Pons (tissue), 1 donor: ENCODE measurements at places on chromosomes 11 and 22.

- DNase-seq, result no peak
These were observed 25.0 kb upstream of the KCNQ1OT1 start for GRCh38 chr11:2724653-2725367.

DNA sequence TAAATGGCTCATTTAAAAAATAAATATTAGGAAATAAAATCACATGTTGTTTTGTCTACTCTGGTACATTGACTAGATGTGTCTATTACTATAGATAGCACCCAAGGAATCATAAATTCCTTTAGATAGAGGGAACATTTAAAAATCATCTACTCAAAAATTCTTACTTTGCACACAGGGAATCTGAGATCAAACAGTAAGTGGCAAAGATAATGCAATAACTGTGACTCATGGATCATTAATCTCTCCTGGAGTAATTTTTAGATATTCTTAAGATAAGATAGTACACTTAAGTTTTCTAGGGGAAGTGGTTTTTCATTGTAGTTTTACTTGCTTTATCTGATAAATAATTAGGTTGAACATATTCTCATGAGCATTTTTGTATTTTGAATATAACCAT lies 468.9 kb downstream of the LUZP2 start:
- DNase-seq, result no peak

DNA sequence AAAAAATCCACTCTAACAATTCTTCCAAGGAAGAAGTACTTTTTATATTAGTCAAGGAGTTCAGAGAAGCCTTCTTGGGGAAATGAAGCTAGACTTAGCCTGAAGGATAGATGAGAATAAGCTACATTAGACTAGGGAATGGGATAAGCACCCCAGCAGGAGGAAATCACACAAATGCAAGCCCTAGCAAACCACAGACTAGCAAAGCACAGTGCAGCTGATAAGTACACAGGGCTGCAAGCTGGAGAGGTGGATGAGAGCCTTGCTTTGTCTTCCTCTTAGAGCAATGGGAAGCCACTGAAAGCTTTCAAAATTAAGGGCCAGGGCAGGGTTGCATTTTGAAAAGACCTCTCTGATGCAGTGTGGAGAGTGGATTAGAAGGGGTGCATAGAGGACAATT lies 946.2 kb downstream of the LRRC4C start:
- no peak for DNase-seq

DNA sequence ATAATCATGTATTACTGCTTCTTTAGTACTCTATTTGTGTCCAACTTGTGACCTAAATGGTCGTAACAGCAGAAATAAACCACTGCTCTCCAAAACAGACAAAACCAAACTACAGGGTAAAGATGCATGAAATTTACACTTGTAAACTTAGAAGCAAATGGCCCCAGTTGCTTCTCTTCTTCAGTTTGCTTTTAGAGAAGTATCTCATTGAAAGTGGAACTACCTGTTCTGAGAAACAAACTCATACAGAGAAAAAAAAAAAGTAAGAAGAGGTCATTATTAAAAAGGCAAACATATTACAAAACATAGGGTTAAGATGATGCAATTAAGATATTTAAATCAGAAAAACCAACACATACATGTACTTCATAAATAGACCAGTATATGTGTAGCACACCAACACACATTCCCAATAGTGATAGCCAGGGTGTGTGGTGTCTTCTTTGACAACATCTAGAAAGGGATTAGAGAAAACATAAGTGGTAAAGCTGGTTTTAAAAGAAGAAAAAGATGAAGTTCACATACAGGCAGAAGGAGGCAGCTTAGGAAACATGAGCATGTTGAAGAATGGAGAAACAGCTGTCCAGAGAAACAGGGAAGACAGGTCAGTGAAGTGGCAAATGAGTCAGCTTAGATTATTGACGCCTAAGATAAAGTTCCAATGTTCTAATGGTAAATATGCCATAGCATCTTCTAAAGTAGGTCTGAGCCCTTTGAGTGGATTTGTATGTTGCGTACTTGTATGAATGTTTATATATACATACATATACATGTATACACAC lies 844.7 kb upstream of the CCDC90B start:
- no peak for DNase-seq

- DNase-seq, result no peak
These were observed 23.0 kb upstream of the ZC3H12C start for GRCh38 chr11:110070176-110070575.

- no peak for DNase-seq
These were observed 11.3 kb upstream of the TRIM44 start for GRCh38 chr11:35651263-35651662.

DNA sequence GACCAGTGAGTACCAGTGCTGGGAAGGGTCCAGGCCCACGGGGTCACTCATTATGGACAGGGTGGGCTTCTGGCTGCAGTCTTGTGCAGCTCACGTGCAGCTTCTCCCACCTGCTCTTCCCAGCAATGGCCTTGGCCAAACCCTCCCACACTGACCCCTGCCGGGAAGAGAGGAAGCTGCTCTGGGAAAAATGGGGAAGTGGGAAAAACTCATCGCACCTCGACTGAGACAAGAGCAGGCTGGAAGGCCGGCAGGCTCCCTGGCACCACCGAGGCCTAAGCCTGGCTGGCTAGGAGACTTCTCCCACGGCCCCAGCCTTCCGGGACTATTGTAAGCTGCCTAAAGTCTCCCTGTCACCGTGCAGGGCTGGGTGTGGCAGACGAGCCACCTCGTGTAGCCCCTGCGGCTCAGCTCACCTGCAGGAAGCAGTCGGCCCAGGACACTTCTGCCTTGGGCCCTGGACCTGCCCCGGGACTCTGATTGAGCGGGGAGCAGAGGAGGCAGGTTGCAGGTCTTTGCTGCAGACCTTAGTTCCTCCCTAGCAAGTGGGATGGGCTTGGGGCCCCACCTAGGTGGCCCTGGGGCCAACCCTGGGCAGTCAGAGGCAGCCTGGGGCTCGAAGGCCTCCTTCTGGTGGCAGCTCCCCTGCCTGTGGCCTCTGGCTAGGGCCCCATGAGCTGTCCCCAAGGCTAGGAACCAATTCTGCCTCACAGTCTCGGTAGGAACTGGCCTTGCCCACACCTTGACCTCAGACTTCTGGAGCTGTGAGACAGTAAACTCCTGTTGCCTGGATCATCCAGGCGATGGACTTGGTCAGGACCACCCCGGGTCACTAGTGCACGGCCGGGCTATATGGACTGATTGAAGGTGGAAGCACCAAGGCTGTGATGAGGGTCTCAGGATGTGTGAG lies 23.1 kb downstream of the MRGPRG start:
- no peak for DNase-seq

DNA sequence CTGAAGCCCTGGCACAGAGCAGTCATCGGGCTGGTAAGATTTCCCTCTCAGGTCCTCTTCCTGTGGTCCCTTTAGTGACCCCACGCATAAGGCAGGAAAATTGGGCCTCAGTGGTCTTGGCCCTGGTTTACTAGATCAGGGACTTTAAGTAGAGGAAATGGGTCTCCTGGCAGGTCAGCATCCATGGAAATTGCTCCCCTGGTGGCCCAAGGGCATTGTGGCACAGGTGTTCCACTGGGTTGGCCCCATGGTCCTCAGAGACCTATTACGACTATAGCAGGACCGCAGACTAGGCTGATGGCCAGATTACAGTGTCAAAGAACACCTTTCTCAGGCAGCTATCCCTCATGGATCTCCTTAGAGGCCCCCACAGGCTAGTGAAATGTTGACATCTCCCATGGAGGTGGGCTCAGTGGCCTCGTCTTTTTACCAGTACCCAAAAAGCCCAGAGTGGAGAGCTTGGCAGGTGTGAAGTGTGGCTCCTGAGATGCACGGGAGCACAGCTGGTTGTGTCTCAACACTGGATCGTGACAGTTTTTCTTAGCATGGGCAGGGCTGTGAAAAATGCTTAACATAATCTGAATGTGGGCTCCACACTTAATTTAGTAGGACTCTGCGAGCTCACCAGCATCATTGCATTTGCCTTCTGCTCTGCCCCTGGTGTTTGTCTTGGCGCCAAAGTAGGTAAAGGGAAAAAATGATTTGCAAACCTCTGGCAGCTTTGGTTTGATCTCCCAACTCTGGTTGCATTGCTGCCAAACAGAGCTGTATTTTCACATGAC lies 74.2 kb downstream of the ZBTB16 start:
- DNase-seq, result no peak

DNA sequence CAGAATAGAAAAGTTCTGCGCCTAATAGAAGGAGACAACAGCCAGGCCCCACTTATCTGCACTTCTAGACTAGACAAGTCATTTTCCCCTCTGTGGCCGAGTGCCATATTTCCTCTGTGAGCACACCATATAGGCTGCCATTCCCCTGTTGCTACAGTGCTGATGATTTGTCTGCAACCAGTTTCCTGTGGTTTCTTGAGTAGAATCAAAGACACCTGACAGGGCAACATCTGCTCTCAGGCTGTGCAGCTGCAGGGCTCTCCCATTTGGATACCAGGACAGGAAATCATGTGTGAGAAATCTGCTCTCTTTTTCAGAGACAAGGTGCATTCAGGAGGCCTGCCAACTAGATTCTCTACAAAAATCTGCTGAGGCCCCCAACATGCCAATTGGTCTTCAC lies 879.3 kb downstream of the DLG2 start:
- peak; percentile 1 for DNase-seq

DNA sequence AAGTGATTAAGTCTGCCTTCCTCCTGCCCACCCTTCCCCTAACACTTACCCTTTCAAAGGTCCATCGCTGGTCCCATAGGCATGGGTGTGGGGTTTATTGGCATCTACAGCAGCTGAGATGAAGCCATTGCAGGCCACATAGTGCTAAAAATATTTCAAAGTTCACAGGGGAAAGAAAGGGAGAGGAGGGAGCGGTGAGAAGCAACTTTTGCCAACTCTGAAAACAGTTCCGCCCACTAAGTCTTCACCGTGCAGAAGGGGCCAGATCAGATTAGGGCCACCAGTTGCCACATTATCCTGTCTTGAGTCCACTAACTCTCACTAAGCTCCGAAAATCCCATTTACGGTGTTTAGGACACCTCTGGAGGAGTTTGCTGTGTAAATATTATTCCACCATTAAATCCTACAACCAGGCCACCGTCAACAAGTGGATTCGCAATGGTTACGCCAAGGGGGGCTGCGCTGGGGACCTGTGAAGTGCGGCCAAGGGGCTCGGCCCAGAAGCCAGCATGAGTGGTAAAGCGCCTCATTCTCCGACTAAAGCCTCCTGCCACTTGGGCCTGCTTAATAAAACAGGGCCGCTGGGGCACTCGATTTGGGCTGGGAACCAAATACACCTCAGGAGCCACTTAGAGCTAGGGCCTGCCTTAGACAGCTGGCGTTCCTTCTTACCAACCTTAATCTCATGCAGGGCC lies 534.9 kb downstream of the MIAT start:
- DNase-seq, result no peak

- no peak for DNase-seq
These were observed 29.4 kb downstream of the GDPD5 start for GRCh38 chr11:75496305-75496752.

DNA sequence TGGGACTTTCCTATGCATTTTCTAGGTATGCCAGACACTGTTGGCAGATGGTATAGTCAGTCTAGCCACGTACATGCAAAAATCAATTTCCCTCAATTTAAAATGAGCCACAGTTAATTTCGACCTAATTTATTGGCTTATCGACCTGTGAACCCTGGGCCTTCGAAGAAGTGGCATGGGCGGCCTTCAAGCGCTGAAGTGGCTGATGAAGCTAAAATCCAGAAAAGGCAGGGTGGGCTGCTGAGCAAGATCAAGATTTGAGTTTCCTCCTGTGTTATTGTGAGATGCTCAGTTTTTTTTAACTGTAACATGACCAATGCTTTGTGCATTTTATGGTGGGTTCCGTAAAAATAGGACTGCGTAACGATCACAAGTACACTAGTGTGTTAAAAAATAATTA lies 5.8 kb upstream of the SORL1-AS1 start:
- no peak for DNase-seq
